NCI-H2081 treated with DMSO at 0.1 percent for 48 hours (cell line): ENCODE measurements at places on chromosomes 4 and X.

- no peak for DNase-seq
These were observed 55.7 kb downstream of the LINC00632 start for GRCh38 chrX:140765043-140765784.

- no peak for DNase-seq
These were observed 8.5 kb downstream of the OGT start for GRCh38 chrX:71541210-71542022.

GRCh38 chrX:44876086-44876485, 3.1 kb downstream of the KDM6A start:
- no peak for DNase-seq

DNA sequence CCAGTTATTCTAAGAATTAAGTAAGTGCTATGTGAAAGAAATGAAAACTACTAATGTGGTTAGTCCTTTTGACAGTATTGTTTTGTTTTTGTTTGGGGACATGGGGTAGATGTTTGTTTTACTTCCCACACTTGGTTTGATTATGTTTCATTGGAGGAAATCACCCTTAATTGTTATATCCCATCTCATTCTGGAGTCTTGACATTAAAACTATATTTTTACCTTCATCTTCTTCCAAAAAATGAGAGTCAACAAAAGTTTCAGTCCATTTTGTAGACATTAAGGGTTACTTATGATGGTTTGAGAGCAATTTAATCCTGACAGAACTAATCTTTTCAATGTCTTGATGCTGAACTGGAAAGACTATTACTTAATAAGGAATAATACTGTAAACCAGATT, 108.7 kb downstream of the GPC3 start:
- DNase-seq, result no peak
